T1000 (cell line): ENCODE measurements at places on chromosomes 3 and 15.

- DNase-seq: no peak
Measured at GRCh38 chr3:149965278-149965677, 5.4 kb downstream of the PFN2 start.

- no peak for DNase-seq
Measured at GRCh38 chr3:139241783-139242182, 102.0 kb upstream of the MRPS22 start.

- no peak for DNase-seq
Measured at GRCh38 chr15:77067691-77068367, 3.1 kb downstream of the TSPAN3 start.

GRCh38 chr15:31106495-31107300, 5.2 kb upstream of the TRPM1 start:
- no peak for DNase-seq

DNA sequence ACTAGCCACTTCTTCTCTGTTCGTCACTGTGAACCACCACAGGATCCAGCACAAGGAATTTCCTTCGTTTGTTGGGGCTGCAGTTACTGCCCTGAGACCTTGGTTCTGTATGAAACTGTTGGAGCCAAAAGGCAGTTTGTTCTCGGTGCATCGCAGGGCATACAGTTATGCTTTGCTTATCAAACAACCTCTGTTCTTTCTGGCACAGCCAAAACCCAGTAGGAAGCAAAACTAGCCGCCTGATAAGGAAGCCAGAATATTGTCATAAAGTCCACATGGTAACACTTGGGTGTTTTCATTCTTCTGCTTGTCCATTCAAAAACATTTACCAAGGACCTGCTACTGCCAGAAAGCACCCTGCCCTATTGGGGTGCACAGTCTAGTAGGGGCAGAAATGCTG, 116.1 kb downstream of the RAB11A start:
- no peak for DNase-seq

DNA sequence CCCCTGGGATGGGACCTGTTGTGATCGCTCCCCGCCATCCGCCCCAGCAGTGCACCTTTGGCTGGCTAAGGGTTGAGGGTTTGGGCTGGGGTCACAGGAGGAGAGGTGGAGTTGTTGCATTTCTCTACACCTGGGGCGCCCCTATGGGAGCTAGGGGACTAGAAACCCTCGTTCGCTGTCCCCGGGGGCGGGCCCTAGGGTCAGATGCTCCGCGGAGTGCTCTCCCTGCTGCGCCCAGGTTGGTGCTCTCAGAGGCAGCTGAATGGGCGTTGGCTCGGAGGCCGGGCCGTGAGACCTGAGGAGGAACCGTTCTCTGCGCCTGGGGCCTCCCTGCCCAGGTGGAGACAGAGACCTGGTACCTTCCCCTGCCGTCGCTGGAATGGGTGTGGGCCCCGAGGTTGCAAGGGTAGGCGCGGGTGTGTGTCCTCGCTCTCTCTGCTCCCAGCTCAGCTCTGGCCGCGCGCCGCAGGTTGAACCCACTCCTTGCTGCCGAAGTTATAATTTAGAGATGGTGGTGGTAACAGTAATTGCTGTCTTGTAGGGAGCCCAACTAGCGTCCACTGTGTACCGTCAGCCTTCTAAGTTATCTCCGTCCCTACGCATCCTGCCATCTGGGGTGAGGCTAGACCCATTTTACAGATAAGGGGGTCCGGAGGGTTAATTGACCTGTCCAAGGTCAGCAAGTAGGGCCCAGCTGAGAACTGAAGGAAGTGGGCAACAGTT, 965 bp downstream of the FLNB start:
- DNase-seq: no peak

DNA sequence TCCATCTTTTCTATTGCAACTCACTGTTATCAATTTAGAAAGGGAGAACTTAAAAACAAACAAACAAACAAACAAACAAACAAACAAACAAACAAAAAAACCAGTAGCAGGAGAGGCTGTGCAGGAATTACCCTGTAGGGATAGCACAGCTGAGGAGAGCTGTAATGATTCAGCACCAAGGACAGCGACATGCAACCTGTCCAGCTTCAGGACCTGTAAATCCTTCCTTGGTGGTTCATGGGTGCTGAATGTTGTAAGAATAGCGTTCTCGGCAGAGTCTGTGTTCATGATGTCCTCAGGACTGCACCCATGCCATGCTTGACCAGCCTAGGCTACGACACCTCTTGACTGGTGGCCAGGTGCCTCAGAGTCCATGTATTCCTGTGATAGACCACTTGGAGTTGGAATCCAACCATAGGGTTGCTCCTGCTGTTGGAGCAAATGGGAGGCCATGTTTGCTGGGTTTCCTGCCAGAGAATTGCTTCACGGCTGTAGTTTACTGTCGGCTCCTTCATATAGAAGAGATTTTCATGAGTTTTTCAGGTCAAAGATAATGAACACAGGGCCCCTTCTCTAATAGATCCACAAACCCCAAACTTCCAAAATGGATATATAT, 65.9 kb downstream of the CACNA2D3 start:
- no peak for DNase-seq

DNA sequence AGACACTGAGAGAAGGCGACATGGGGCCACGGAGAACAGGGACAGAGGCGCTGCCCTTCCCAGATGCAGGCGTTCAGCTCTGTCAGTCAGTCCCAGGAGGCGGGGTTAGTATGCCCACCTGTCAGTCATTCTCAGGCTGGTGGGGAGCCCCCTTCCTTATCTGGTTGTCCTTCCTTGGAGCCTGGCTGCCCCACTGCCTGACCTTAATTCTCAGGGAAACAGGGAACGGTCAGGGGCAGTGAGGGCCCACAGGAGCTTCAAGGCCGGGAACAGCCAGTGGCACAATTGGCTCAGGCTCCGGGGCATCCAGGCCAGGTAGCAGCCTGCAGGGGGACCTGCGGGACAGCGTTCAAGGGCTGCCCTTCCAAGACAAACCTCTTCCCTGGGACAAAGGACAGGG, 133.2 kb downstream of the CHSY1 start:
- DNase-seq: no peak

DNA sequence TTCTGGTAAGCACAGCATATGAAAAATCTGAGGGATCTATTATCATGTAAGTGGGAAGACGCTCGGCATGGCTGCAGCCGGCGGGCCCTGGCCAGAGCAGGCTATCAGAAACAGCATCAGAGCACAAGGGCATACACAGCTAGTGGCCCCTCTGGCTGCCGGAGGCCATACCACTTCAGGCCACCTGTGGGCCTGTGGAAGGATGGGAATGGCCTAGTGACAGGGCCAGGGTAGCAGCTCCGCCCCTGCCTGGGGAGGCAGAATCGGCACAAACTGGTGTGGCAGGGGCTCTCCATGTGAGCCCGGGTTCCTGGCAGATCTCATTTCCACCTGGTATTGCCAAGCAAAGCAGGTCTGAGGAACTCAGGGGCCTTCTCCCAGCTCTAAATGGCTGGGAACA, 46.4 kb downstream of the SH3BP5 start:
- no peak for DNase-seq

DNA sequence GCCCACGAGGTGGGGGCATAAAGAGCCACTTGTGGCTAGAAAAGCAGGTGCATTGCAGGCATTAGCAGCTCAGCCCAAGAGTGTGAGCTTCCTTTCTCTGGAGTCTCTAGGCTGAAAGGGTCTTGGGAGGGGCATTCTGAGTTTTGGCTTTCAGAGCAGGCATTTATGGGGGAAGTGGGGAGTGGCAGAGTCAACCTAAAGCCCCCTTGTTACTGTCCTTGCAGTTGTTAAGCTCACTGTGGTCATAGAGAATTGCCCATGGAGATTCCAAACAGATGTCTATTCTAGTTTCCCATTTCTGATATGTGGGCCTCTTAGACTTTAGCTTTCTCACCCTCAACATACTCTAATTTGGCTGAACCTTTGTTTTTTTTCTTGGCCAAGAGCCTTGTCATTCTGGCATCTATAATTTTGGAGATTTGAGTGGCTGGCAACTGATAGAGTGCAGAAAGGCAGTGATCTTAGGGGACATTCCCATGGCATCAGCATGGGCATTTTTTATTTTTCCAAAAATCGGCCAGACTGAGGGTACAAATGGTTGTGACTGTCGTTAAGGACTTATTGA, 217.9 kb downstream of the THSD4 start:
- DNase-seq: no peak

- no peak for DNase-seq
Measured at GRCh38 chr3:187966096-187966495, 187.9 kb upstream of the LPP start.

- no peak for DNase-seq
Measured at GRCh38 chr15:100048736-100049135, 293.0 kb downstream of the ADAMTS17 start.

- DNase-seq: no peak
Measured at GRCh38 chr15:48442011-48442410, 110.8 kb downstream of the DUT start.

GRCh38 chr15:73952913-73953750, 26.9 kb downstream of the LOXL1 start:
- no peak for DNase-seq

DNA sequence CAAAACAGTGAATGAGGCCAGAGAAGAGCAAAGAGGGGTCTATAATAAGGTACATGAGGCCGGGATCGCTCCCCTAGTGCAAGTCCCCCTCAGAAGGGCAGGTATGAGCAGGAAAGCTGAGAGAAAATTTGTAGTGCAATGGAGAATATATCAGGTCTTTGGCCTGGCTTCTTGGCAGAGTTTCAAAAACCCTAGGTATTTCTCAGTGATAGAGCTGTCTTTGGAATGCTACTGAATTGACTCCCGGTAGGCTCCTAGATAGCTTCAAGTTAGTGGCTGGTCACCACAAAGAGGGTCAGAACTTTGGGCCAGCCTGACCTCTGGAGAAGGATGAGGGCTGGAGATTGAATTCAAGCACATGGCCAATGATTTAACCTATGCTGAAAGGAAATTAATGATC, 30.6 kb upstream of the OXTR start:
- no peak for DNase-seq

DNA sequence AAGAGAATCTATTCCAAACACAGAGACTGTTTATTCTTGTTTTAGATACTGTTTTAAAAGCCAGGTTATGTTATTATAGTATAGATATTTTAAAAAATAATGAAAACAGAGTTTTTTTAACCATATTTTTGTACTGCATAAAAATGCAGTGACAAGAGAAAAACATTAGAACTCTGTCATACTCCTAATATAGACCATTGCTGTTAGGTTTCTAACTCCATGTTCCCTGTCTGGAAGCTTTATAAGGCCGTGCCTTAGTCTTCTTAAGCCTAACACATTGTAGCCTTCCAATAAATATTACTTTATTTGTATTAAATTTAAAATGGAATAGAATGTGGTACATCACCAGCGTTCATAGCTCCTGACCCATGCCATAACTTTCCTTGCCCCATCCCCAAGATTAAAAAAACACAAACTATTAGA, 53.2 kb downstream of the MBNL1 start:
- DNase-seq: no peak

DNA sequence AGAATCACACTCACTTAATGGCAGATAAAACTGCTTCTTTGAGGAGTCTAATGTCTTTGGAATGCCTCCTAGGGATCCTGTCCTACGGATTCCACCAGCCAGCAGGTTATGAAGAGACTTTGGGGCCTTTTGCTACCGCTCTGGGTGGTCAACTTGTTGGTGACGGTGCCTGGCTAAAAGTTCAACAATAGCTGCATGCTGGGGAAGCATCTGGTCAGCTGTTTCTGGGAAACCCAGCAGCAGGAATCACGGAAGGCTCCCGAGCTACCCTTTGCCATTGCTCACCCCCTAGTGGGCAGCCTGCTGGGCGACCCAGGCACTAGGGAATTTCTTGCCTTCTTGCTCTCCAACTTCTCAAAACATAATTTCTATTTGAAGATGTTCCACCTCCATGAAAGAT, 263.3 kb downstream of the NEK10 start:
- DNase-seq: no peak

GRCh38 chr15:73558529-73558928, 74.7 kb downstream of the NPTN start:
- no peak for DNase-seq

DNA sequence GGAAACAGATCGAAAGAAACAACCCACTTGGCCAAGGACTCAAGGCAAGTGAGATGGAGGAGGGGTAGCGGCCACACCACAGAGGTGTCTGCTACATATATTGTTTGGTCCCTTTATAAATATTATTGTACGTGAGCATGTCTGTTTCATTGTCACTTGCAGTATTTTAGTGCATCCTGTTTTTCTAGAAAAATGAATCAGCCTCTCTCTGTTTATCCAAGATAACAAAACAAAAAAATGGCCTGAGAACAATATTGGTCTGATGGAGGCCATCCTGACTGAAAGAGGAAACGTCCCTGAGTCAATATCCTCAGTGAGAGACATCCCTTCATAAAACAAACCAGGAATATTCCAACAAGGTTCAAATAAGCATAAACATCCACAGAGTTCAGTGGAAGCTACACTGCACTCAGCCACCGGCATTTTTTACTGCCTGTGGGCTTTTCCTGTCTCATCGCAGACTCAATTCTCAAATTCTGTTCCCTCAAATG, 42.0 kb downstream of the WWTR1 start:
- no peak for DNase-seq

DNA sequence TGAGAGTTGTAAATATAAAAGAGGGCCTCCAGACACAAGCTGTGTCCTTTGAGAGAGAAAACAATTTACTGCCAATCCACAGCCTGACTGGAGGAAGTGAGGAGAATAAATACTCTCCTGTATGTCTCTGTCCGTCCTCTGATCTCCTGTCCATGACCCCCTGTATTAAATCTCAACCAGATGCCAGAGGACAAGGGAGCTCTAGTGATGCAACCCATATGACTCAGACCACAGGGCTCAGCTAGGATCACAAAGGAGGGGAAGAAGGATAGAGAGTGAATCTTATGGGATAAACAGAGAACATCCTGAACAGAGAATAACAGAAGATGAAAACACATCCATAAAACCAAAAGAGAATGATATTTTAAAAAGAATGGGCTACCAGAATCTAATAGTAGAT, 482.6 kb downstream of the PLOD2 start:
- DNase-seq: no peak
